Femur (tissue), 1 donor: ENCODE measurements at places on chromosomes 11 and 22.
A peak's percentile ranks its signal among the peaks of the same experiment; 100 is the strongest.

DNA sequence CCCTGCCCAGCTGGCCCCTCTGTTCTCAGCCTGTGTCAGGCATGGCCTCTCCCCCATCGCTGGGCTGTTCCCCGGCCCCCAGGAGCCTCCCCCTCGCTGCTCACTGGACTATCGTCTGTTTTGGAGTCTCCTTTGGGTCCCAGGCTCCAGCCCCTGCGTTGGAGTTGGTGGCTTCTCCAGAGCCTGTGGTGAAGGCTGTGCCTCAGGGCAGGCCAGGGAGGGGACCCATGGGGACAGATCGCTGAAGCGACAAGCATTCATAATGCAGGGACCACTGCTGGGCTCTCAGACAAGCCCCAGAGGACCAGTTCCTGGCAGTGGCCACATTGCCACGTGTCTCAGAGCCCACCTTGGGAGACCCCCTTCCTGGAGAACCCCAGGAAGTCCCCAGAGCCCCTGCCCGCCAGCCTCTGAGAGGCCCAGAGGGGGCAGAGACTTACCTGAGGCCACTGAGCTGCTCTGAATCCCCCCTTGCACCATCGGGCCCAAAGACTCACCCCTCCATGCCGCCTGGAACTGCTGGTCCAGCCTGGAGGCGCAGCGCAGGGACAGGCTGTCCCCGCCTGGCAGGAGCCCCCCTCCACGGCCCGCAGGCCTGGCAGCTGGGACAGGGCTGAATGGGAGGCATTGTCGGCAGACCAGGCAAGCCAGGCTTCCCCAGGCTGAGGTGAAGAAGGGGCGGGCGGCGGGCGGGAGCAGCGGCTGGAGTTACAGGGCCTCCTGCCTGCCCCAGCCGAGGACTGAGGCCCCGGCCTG, at the start of gene CHADL:
TSS of gene CHADL (minus strand) at position 555 of the 756 bp plus-strand sequence. CDS start at position 505, 50 bp downstream.
- DNase-seq = peak; percentile 76

GRCh38 chr11:116680349-116681125, 92.2 kb downstream of the BUD13 start:
- DNase-seq = no peak

GRCh38 chr11:32069361-32070058, 21.4 kb upstream of the RCN1 start:
- no peak for DNase-seq

DNA sequence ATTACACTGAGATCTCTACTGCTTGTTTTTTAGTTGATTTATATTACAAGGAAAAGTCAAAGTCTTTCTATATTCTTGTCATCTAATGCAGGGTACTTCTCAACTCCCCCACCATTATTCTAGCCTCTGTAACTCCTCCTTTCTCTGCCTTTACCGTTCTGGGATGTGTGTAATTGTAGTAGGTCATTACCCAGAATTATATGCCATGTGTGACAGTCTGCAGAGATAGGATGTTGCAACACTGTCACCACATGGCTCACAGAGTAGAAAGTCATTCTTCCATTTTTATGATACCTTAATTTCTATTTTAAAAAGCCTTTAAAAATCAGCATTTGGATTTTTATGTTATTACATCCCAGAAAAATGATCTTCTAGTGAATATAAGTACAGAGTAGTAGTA, 32.7 kb downstream of the ZNF143 start:
- no peak for DNase-seq

DNA sequence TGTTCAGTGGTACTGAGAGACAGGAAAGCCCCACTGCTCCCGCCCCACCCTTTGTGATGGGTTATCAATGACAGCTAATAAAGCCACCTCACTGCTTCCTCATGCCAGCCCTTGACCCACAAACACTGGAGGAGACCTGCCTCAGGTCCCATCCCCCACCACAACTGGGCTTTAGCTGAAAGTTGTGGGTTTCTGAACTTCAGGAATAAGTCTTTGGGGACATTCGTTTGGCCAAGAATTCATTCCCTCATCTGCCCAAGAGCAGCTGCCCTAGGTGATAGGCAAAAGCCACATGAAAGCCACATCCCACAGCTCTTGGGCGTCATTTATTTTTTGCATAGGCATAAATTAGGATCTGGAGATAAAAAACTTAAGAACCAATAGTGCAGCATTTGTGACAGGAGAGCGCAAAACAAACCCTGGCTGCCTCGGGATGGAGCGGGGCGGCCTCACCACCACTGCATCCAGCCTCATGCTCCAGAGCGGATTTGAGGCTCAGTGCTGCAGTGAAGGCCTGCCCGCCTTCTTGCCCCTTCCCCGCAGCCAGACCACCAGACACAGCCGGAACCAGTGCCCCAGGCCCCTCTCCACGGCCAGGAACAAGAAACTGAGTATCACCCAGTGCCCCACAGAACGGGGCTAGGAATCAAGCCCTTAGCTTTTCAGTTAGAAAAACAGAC, 21.2 kb downstream of the SUN2 start:
- no peak for DNase-seq

DNA sequence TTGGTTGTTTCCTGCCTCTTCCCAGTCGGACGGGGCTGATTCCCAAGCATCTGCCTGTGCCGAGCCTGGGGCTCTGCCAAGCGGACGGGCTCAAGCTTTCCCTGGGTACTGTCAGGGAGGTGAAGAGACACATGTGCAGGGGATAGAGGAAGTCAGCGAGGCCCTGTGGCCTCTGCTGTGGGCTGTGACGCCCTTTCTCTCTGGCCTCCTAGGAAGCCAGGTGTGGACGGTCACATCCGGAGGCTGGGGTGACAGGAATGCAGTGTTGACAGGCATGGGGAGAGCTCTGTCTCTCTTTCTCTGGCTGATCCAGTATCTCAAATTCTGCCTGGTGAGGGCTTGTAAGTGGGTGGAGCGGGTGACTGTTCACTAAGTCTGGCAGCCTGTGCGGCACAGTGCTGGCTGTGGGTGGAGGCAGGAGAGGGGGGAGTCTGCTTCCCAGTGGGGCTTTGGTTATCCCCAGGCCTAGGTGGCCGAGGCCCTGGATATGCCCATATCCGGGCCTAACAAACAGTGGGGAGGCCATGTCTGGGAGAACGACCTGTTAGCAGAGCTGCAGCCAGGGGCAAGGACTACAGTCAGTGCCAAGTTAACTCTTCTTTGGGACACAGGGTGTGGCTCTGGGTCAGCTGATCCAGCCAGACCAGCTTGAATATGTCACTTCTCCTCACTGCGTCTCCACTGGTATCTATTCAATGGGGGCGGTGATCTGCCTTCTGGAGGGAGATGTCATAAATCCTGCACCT, 1.9 kb downstream of the KCTD17 start:
- DNase-seq = no peak

DNA sequence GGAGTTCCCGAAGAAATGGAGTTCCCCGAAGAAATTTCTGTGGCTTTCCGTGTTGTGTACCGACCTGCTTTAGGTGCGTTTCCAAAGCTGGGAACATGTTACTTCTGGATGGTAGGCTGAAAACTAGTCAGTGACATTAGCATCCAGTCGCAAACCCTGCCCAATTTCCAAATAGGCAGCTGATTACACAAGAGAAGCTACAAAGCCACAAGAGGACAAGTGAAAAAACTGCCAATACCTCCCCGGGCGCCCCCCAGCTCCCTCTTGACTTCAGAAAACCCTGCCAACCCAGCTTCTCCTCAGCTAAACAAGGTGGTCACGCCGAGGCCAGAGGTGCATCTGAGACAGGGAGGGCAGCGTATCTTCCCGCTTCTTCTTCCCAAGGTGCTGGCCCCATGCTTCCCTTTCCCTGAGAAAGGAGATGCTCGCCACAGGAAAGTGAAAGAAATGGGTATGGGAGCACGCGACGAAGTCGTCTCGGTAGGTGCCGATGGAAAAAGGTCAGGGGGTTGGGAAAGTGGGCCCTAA, 551 bp downstream of the AGBL2 start:
- peak; percentile 24 for DNase-seq

DNA sequence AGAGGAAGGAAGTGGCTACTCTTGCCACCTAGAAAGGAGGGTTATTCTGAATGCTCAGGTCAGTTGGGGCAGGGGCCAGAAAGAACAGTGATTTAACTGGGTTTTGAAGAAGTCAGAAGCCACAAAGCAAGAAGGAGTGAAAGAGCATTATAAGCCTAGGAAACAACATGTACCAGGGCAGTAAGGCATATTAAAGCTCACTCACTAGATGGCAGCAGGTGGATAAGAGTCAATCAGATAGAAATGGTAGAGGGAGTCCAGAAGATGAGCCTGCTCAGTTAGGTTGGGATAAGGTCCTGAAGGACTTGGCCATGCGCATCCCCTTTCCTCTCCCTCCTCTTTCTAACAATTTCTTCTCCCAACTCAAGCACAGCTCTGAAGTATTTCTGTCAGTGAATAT, 22.0 kb upstream of the PATE1 start:
- DNase-seq = no peak

GRCh38 chr22:49243965-49244364, 583.7 kb downstream of the BRD1 start:
- DNase-seq = no peak

- DNase-seq = peak; percentile 91
Measured at GRCh38 chr11:75582895-75583717, 21.1 kb downstream of the SERPINH1 start.

DNA sequence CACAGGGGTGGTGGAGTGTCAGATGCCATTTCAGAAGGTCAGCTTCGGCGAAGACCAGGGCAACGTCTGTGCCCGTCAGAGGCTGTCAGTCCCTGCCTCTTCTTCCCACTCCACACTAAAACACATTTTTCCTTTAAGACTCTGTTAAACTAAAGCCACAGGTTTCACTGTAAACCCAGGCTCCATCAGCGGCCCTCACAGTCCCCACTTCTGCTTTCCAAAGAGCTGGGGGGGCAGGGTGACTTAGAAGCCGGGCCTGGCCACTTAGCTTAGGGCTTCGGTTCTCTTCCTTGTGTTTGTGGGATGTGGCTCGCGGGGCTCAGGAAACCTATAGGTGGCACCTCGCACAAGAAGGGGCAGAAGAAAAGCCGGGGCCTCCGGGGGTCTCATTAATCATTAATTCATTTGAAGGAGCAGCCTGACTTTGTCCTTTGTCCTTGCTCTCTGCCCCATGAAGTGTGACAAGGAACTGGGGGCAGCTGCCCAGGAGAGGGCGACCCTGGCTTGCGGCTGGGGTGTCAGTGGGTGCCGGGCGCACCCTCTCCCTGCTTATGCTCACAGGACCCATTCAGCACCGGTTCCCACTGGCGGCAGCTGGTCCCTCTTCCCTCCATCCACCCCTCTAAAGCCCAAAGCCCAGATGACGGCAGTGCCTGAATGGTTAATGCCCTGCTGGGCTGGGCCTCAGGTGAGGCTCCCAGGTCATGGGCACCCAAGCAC, 4.1 kb downstream of the SLC25A45 start:
- DNase-seq = peak; percentile 42
